ENCODE measurements at places on chromosomes 16 and 17.

DNA sequence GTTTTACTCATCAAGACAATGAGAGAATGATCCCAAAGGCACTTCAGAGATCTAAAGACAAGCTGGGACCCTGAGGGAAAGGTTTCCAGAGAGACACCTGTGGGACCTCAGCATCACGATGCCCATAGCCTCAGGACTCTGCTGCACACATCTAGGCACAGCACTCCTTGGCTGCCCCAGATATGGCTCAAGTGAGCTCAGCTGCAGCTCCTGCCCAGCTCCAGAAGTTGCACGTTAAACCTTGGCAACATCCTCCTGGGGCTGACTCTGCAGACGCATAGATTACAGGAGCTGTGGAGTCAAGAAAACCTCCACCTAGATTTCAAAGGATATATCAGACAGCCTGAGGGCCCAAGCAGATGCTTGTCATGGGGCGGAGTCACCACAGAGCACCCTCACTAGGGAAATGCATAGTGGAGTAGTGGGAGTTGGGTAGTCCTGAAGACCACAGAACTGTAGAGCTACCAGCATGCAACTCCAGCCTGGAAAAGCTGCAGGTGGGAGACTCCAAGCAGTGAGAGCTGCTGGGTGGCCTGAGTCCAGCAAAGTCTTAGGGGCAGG, 582.0 kb downstream of the CDH11 start:
- no peak for DNase-seq

DNA sequence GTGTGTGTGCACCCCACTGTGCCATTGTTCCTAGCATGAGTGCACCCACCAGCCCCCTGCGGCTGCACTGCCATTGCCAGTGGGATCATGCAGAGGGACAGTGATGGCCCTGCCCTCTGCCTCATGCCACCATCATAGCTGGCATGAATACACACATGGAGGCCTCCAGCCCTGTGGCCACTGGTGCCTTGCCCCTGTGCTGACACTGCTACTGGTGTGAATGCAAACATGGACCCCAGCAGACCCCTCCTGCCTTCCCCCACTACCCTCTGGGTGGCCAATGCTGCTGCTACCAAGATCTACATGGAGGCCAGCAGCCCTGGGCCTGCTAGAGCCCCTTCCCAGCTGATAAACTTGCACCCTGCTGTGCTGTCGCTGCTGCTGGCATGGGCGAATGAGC, 995.5 kb upstream of the GOT2 start:
- DNase-seq, result no peak

DNA sequence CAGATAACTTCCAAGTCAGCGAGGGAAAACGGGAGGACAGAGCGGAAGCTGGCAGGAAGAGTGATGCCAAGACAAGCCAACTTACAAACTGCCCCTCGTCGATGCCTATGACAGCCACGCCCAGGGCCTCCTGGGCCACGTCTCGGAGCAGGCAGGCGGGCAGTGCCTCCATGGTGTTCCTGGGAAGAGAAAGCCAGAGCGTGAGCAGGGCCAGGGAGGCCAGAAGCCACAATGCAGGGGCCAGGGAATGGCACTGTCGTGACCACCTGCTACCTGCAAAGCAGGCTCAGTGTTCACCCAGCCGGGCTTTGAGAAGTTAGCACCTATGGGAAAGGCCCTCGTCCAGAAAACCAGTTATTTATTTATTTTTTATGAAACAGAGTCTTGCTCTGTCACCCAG, 4.3 kb downstream of the TK1 start:
- no peak for DNase-seq

GRCh38 chr16:78257376-78257728, 157.9 kb downstream of the WWOX start:
- DNase-seq, result no peak

Measured in activated T-cell treated with anti-CD3 and anti-CD28 coated beads for 24 hours (primary cell).